ENCODE measurements at places on chromosomes 2 and 18.

DNA sequence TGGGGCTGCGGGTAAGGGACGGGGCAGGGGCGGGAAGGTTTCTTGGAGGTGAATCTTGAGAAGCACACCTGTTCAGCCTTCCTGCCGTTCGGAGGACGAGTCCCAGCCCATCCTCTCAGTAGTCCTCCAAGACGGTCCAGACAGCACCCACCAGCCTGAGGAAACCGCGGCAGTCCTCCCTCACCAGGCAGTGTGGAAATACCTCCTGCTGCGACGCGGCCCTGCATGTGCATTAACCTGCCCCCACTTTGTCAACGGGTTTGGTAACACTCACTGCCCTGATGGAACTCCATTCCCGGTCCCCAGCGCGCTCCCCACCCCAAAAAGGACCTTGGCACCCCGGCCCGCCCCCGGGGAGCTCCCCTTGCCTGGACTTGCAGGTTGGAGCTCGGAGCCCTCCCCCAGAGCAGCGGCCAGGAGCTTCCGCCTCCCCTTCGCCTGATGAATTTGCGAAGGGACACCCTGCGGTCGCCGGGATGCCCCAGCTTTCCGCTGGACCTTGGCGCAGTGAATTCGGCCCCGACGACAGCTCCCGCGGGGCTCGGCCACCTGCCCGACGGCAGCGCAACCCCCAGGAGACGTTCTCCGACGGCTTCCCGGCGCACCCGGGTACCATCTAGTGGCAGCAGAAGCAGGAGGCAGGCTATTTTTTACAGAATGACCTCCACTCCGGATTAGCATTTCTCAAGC, 31.5 kb downstream of the ACVR1C start:
- DNase-seq = peak; percentile 88

DNA sequence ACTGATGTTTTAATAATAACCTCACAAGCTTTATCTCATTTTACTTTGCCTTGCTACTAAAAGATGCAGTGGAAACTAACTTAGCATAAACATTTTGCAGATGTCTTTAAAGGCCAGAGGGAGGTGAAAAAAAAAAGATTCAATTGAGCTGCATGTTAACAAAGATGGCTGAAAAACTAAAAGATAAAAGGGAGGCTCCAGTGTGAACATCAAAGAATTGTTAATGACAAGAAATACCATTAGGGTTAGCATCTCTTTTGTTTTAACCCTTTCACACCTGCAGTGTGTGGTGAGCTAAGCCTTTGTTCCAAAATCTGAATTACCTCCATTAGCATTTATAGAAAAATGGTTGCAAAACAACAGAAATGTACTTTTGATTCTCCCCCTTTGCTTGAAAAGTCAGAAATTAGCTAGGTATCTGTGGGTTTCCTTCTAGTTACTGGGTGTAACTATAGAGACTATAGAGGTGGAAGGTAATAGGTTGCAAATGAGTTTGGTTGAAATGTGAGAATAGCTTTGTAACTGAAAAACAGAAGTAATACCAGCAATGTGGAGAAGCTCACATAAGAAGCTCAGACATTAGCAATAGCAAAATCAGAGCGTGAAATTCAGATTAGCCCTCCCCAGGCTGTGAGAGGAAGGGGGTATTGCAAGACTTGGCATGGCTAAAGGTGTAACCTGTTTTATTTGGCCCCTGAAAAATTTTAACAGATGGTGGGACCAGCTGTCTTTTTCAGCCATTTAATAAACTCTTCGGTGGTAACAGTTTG, 34.8 kb upstream of the SP5 start:
- peak; percentile 58 for DNase-seq

DNA sequence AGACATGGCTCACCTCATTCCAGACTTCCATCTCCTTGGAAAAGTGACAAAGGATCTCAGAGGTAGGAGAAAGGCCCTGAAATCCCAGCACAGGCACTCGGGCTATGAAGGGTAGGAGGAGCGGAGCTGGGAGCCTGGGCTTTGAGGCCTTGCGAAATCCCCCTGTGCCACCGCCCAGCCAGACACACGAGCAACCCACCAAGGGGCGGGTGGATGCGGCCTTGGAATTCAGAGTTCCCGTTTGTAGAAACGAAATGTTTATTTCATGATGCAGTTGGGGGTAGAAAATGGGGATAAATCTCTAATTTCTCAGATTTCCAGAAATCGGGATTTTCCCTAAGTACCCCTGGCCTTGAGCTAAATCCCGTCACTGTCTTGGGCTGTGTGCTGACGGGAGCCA, 177.1 kb upstream of the HDAC4 start:
- no peak for DNase-seq

DNA sequence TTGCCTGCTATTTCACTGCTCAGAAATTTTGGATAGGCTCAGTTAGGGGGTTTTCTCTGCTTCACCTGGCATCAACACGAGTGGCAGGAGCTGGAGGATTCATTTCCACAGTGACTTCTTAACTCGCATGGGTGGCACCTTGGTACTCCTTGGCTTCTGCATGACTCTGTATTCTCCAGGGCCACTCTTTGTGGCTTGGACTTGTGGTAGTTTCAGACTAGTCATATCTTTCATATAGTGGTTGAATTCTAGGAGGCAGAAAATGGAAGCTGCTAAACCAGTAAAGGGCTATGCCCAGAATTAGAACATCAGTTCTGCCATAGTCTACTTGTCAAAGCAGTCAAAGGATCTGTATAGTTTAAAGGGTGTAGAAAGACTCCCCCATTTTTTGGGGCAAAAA, 6.8 kb downstream of the MAIP1 start:
- no peak for DNase-seq

GRCh38 chr2:195937176-195937575, 131.5 kb downstream of the DNAH7 start:
- no peak for DNase-seq

DNA sequence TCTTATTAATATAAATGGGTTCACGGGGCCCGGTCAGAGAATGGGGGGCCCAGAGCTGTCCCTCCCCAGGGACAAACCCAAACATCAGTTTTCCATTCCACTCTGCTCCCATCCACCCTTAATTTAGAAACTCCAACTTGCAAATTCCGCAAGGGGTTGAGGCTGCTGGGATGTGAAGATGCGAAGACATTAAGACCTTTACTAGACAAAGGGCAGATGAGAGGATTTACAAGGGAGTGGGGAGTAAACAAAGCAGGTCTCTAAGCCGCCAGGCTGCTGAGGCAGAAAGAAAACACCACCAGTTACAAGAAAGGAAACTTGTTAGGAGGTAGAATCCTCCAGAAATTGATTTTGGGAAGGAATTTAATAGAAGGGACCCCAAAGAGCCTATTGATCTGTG, 33.1 kb downstream of the MARCO start:
- no peak for DNase-seq

- peak; percentile 70 for DNase-seq
Measured at GRCh38 chr2:5609201-5609600, 83.0 kb upstream of the SOX11 start.

- DNase-seq = no peak
Measured at GRCh38 chr2:197839327-197839726, 34.9 kb downstream of the PLCL1 start.

- DNase-seq = no peak
Measured at GRCh38 chr2:203741566-203741965, 35.1 kb downstream of the CD28 start.

GRCh38 chr2:168632709-168633121, 169.7 kb upstream of the NOSTRIN start:
- no peak for DNase-seq

- peak; percentile 45 for DNase-seq
Measured at GRCh38 chr2:135586148-135586547, 54.9 kb downstream of the R3HDM1 start.

DNA sequence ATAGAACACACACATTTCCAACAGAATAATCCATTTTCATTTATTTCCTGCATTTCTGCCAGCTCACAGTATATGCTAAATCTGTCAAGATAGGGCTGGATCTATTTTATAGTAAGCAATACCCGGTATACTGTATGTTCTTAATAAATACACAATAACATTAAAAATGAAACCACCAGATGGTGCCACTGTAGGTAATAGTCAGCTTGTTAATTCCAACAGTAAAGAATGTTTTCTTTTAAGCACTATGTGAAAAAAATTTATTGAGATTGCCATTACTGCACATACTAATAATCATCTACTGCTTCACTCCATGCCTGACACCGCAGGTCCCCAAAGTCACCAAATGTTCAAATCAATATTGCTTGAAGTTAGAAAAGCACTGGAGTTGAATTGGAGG, 131.5 kb upstream of the PGAP1 start:
- no peak for DNase-seq

DNA sequence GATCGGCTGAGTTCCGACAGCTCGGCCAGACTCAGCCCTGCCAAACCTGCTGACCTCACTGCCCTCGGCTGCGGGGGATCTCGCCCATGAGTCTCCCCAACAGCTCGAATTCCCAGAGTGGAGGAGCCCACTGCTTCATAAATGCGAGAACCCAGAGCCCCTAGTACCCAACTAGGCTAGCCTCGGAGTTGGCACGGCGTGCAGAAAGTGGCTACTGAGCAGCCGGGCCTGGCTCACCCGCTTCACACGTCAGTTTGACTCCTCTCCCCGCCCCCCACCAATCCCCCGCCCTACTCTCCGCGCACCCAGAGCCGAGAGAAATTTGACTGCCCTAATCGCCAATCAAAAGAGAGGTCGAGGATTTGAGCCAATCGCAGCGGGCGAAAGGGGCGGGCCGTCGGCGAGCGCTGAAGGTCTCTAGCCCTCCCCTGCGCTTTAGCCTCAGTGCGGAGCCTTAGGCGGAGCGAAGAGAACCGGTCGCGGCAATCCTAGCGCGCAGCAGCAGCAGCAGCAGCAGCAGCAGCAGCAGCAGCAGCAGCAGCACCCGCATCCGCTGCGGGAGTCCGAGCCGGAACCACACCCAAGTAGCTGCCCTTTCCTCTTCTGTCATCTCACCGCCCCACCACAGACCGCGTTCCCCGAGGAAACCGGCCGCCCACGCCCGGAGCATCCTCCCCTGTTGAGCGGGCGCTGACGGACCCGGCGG, at the start of gene GLS:
Gene GLS (plus strand): TSS at position 444 of the 706 bp plus-strand sequence. CDS start 264 bp downstream, outside the sequence.
- DNase-seq = peak; percentile 99

GRCh38 chr2:186101616-186102015, 363.0 kb downstream of the FSIP2 start:
- no peak for DNase-seq

GRCh38 chr18:43875511-43875910, 598.2 kb upstream of the SYT4 start:
- DNase-seq = no peak

- DNase-seq = peak; percentile 77
Measured at GRCh38 chr18:63237881-63238692, 81.5 kb downstream of the BCL2 start.

DNA sequence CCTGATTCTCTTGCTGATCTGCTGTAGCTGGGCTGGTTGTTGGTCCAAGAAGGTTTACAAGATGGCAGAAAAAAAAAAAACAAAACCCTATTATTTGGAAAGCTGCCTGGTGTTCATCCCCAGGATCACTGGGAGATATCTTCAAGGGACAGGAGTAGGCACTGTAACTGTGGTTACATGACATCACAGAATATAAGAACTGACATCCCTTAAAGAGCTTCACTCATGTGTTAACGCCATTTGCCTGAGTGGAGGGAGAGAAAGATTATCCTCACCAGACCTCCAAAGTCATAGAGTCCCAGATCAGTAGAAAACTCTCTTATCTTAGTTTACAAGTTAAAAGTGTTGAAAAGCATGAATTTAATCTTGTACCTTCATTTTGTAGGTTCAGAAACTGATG, 95.3 kb upstream of the BZW1 start:
- no peak for DNase-seq

DNA sequence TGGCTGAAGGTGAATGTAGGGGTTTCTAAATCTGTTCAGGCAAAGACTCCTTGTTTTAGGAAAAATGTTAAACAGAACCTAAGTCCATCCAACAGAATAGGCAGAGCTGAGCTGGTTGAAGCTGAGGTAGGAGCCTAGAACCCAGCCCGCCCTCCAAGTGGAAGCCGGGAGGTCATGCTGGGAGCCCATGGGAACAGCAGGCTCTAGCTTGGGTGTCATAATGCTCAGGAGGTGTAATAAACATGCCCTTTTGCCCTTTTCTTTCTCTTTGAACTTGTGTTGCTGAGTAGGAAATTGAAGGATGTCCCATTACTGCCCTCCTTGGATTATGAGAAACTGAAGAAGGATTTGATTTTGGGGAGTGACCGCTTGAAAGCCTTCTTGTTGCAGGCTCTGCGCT, 60.3 kb downstream of the ARMC9 start:
- no peak for DNase-seq

DNA sequence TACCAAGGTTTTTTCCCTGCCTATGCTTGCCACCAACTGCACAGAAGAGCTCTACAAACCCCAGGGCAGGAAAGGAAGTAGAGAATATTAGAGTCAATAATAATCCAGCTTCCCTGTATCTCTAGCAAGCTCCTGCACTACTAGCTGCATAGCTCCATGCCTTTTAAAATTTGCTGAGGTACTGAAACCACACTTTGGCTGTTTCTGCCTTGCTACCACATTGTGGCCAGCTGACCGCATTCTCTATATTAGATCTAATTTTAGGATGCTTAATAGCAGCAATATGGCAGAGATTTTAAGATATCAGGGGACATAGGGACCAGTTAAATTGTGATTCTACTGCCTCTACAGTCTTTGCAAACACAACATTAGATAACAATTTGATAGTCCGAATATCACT, 534.6 kb downstream of the MBD2 start:
- no peak for DNase-seq

DNA sequence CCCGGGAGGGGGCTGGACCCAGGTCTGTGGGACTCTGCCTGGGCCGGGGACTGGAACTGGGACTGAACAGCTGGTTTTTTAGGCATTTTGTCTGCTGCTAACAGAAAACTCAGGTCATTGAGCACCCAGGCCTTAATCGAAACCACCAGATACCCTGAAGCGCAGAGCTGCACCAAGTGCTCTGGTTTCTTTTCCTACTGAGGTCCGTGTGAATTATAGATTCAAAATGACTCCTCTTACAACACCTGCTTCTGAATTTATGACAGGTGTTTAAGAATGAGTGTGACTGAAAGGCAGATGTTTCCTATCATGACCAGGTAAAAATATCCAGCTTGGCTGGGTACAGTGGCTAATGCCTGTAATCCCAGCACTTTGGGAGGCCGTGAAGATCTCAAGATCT, 47.8 kb downstream of the TRAPPC12 start:
- peak; percentile 5 for DNase-seq

- peak; percentile 76 for DNase-seq
Measured at GRCh38 chr2:162581959-162582798, 238.2 kb downstream of the GCA start.

DNA sequence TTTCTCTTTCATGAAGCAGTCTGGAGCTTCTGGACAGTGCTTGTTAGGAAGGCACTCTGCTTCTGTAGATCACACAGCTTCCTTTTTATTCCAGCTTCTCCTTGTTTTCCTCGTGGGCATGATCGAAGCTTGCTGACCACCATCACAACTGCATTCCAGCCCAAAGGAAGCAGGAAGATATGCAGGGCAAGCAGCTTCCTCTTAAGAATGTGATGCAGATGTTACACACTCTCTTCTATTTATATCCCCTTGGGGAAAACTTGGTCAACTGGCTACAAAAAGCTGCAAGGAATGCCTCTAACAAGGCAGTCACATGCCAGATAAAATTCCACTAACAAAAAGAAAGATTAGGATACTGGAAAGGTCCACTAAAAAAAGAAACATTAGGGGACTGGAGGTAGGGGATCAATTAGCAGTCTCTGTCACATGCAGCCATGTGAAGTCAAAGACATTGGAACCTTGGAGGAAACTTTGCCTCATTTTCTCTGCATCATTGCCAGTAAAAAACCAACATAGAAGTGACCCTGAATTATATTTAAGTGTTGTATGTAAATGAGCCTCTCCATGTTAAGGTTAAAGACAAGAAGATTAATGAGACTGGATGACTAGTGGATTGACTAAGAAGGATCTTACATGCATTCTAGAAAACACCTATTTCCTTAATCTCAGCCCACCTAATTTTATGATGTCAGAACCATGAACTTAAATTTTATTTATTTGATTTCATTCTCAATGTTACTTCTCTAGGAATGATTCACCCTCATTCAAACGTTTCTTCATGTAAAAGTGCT, 98.3 kb downstream of the NAB1 start:
- DNase-seq = no peak
